ENCODE measurements at places on chromosomes 11 and 22.

DNA sequence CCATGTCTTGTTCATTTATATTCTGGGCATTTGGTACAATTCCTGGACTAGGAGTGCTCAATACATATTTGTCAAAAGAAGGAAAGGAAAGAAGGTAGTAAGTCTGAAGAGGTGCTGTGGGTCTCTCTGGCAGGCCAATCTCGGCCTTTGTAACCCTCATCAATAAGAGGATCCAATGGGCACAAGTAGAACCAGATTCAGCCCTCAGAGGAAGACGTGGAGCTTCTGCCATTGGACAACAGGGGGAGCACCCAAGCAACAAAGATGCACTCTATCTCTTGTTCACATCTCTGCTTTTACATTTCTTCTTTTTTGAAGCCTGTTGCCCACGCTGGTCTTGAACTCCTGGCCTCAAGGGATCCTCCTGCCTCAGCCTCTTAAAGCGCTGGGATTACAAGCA is 2.2 kb upstream of the VPS11 start:
- H3K36me3 ChIP-seq = no peaks in the 10 kb centered on the region
- no peak overlapping the region for H3K27ac ChIP-seq
- no peaks in the 10 kb centered on the region for H3K27me3 ChIP-seq
- H3K4me3 ChIP-seq = no peak overlapping the region

- no peaks in the 10 kb centered on the region for H3K36me3 ChIP-seq
- H3K4me1 ChIP-seq = peaks cover 4% of the 10 kb centered on the region
- no peaks in the 10 kb centered on the region for H3K27me3 ChIP-seq
- H3K27ac ChIP-seq = no peak overlapping the region
- H3K4me3 ChIP-seq = no peak overlapping the region
Measured at GRCh38 chr11:124536520-124536919, 6.9 kb downstream of the OR8B12 start.

GRCh38 chr11:31817054-31817620 is 6.0 kb upstream of the PAX6 start:
- H3K36me3 ChIP-seq = no peaks in the 10 kb centered on the region
- H3K27ac ChIP-seq = no peak overlapping the region
- H3K27me3 ChIP-seq = peaks cover 75% of the 10 kb centered on the region

DNA sequence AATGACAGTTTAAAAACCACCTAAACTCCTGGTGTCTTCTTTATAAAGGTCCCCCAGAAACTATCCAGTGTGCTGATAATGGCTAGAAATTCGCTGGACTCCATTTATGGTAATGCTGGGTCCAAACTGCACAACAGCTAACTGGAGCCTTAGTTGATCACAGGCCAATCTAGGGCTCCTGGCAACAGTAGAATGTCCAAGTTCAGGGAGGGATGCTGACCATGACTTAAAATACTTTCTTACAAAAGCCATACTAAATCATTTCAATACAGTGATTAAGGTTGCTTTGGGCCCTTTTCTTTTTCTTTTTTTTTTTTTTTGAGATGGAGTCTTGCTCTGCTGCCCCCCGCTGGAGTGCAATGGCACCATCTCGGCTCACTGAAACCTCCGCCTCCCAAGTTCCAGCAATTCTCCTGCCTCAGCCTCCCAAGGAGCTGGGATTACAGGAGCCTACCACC is 14.5 kb upstream of the GAB2 start:
- H3K36me3 ChIP-seq = no peaks in the 10 kb centered on the region
- H3K27me3 ChIP-seq = no peaks in the 10 kb centered on the region
- H3K4me1 ChIP-seq = no peaks in the 10 kb centered on the region
- peak; percentile 35 for DNase-seq
- no peak overlapping the region for H3K27ac ChIP-seq

GRCh38 chr11:35313066-35313759 is 106.1 kb downstream of the SLC1A2 start:
- no peak overlapping the region for H3K4me3 ChIP-seq
- no peaks in the 10 kb centered on the region for H3K36me3 ChIP-seq
- H3K27ac ChIP-seq = no peak overlapping the region
- no peaks in the 10 kb centered on the region for H3K27me3 ChIP-seq

GRCh38 chr22:29520851-29521250 is 32.7 kb downstream of the THOC5 start:
- DNase-seq = peak; percentile 30
- peaks cover 33% of the 10 kb centered on the region for H3K36me3 ChIP-seq
- no peak overlapping the region for H3K4me3 ChIP-seq

DNA sequence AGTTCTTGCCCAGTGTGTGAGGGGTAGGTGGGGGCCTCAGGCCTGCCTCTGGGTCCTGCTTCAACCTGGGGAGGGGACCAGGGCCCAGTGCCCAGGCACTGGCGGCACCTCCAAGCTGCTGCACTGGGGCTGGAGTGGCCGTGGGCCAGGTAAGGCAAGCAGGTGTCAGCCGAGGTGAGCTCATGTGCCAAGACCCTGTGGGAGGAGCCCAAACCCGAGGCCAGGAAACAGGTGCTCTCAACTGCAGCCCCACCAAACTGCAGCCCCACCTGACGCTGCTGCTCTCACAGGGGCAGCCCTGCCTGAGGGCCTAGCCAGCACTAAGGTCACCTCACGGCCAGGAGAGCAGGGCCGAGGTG is 18.1 kb upstream of the GNB1L start:
- no peak for DNase-seq
- H3K4me1 ChIP-seq = no peaks in the 10 kb centered on the region
- no peak overlapping the region for H3K27ac ChIP-seq
- H3K4me3 ChIP-seq = no peak overlapping the region
- no peaks in the 10 kb centered on the region for H3K27me3 ChIP-seq
- H3K36me3 ChIP-seq = no peaks in the 10 kb centered on the region

DNA sequence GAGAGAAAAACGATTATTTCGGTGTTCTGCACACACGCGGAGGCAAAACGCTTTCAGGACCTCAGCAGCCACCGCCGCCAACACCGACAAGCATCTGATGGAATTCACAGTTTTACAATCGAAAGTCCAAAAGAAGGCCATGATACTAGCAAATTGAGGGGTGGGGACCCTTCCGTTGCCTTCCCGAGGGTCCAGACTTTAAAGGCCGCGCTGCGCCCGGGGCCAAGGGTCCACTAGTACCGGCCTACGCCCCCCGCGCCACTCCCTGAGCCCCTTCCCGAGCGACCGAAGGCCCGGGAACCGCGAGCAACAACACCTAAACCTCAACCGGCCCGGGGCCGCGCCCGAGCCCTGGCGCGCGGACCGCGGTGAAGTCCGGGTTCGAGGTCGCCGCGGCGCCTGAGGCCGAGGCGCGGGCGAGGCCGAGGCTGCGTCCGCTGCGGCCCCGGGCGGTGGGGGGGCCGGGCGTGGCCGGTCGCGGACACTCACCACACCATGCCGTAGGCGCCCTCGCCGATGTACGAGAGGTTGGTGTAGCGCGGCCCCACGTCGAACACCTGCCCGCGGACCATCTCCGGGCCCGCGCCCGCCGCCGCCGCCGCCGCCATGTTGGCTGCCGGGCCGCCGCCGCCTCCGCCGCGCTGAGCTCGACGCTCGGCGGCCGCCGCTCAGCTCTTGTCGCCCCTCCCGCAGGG is 465 bp downstream of the MAPK1 start:
- no peaks in the 10 kb centered on the region for H3K27me3 ChIP-seq
- DNase-seq = peak; percentile 31

- no peak overlapping the region for H3K4me3 ChIP-seq
- H3K36me3 ChIP-seq = no peaks in the 10 kb centered on the region
- peaks cover 2% of the 10 kb centered on the region for H3K4me1 ChIP-seq
- DNase-seq = peak; percentile 87
- H3K27me3 ChIP-seq = no peaks in the 10 kb centered on the region
Measured at GRCh38 chr11:65911682-65912568, 6.9 kb downstream of the C11orf68 start.

DNA sequence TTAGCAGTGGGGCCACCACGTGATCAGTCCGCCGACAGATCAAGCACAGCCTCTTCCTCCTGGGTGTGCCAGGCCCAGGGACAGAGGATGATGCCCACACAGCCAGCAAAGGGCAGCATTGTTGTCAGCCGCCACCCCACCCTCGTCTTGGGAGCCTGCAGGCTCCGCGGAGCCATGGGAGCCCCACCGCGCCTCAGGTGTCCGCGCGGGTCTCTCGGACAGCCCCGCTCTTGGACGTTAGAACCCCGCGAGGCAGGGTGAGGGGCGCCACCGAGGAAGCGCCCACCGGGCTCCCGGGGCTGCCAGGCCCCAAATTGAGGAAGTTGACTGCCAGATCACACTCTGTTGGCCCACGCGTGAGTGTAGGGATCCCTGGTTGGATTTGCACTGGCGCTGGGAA is 83.9 kb upstream of the MS4A8 start:
- H3K27me3 ChIP-seq = no peaks in the 10 kb centered on the region
- no peak for DNase-seq
- no peak overlapping the region for H3K4me3 ChIP-seq
- H3K36me3 ChIP-seq = no peaks in the 10 kb centered on the region

- H3K36me3 ChIP-seq = no peaks in the 10 kb centered on the region
- no peaks in the 10 kb centered on the region for H3K27me3 ChIP-seq
- no peak overlapping the region for H3K27ac ChIP-seq
- DNase-seq = peak; percentile 80
- H3K4me3 ChIP-seq = no peak overlapping the region
Measured at GRCh38 chr22:17964156-17964555, 60.2 kb downstream of the MICAL3 start.

All from mesendoderm (in vitro differentiated cells).